Astrocyte (in vitro differentiated cells and primary cell): ENCODE measurements at places on chromosomes 7 and 10. TPM values are rescaled to one million over a fixed set of nuclear protein-coding genes. Genes with fewer than 3 reads are reported as not detected.
A peak's percentile ranks its signal among the peaks of the same experiment; 100 is the strongest.

DNA sequence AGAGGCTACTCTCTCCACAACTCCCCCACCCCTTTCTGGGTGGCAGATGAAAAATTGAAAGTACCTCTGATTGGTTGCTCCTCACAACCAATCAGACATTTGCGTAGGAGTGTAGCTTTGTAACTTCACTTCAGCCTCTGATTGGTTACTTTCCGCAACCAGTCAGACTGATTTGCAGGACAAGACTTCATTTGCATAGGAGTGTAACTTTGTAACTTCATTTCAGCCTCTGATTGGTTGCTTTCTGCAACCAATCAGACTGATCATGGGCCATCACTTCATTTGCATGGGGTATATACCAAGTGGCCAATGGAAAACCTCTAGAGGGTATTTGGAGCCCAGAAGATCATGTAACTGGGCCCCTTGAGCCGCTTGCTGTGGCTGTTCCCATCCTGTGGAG lies 25.6 kb downstream of the CDNF start:
- H3K4me1 ChIP-seq, result no peaks in the 10 kb centered on the region
- no peak for DNase-seq
- no peak overlapping the region for H3K4me3 ChIP-seq
- H3K27ac ChIP-seq, result no peak overlapping the region
- no peaks in the 10 kb centered on the region for H3K27me3 ChIP-seq

Gene SYCE1
- total RNA-seq, result 0.23 TPM in 1 of 2 replicates, not detected in the other

GRCh38 chr10:131570716-131571307 lies 259.3 kb upstream of the TCERG1L start:
- no peak overlapping the region for H3K27ac ChIP-seq
- H3K4me3 ChIP-seq, result no peak overlapping the region
- no peak for DNase-seq
- H3K4me1 ChIP-seq, result no peaks in the 10 kb centered on the region
- no peaks in the 10 kb centered on the region for H3K36me3 ChIP-seq

- no peak overlapping the region for H3K27ac ChIP-seq
- H3K4me1 ChIP-seq, result no peaks in the 10 kb centered on the region
- H3K36me3 ChIP-seq, result no peaks in the 10 kb centered on the region
- DNase-seq, result no peak
- H3K27me3 ChIP-seq, result peaks cover 11% of the 10 kb centered on the region
- no peak overlapping the region for H3K4me3 ChIP-seq
These were observed 106.7 kb downstream of the LHPP start for GRCh38 chr10:124568339-124568738.

Gene FXYD4
- total RNA-seq, result not detected in 2 replicates

- no peaks in the 10 kb centered on the region for H3K4me1 ChIP-seq
- H3K36me3 ChIP-seq, result peaks cover 13% of the 10 kb centered on the region
- H3K27ac ChIP-seq, result no peak overlapping the region
- no peak overlapping the region for H3K4me3 ChIP-seq
These were observed 29.3 kb downstream of the ZNF777 start for GRCh38 chr7:149431486-149432120.

Gene SORCS3
- 0.91 and 1.00 TPM in 2 replicates for total RNA-seq

Gene SEMA3E
- 3.7 and 4.6 TPM in 2 replicates for total RNA-seq

DNA sequence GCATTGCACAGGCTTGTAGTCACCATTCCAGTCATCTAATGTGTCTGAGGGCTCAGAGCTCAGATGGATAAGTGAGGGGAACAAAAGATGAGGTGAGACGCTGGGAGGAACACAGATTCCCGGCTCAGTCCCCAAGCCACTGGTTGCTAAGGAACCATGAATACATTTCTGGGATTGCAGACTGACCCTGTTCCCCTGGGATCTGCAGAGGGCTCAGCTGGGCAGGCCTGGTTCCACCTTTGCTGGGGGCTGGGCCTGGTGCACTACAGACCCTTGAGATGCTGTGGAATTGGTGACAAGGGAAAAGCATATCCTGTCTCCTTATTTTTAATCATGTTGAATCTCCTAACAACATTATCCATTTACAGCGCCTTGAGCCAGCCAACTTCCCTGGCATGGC lies 19.2 kb downstream of the ELFN1 start:
- H3K27me3 ChIP-seq, result no peaks in the 10 kb centered on the region
- H3K36me3 ChIP-seq, result no peaks in the 10 kb centered on the region
- no peak for DNase-seq
- no peak overlapping the region for H3K4me3 ChIP-seq
- H3K27ac ChIP-seq, result no peak overlapping the region
- H3K4me1 ChIP-seq, result peaks cover 10% of the 10 kb centered on the region

DNA sequence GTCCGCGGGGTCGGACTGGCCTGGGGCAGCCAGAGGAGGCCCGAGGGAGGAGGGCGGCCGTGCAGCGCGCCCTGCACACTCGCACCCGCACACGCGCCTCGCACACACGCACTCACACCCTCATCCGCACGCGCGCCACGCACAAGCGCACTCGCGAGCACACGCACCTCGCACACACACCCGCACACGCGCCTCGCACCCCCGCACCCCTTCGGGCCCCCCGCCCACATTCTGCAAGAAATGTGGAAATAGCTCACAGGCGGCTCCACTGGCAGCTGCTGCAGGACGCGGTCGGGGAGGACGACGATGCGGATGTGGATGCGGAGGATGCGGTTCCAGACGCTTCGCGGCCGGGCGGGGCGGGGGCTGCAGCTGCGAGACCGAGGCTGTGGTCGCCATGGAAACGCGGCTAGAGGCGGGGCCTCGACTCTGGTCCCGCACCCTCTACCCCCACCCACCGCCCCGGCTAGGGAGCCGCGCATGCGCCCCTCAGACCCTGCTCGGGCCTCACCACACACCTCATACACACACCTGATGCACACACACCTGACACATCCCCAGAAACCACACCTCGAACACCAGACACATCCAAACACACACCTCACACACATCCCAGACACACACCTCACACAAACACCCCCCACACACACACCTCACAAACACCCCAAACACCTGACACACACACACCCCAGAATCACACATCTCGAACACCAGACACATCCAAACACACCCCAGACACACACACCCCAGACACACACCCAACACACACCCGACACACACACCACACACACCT lies at the start of gene CALY:
Gene CALY (minus strand): TSS at position 320 of the 793 bp plus-strand sequence. CDS start 7,907 bp downstream, outside the sequence.
- H3K27me3 ChIP-seq, result peaks cover 29% of the 10 kb centered on the region
- H3K27ac ChIP-seq, result no peak within 1 kb of the TSS
- no peak within 1 kb of the TSS for H3K4me3 ChIP-seq

DNA sequence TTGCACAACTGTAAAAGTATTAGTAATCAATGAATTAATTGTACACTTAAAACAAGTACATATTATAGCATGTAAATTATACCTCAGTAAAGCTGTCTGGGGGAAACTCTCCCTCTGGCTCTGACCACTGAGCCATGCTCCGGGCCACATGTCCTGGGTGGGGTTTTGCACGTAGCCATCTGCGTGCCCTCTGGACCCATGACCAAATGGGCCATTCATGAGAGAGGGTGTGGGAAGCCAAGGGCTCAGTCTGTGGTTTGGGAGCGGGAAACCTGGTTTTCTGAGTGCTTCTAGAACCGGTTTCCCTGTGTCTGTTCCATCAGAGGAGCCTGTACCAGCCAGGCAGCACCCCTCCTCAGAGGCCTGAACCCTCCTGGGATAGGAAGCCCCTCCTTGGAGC lies 143.2 kb downstream of the SH3PXD2A start:
- H3K4me1 ChIP-seq, result peaks cover 25% of the 10 kb centered on the region
- no peaks in the 10 kb centered on the region for H3K27me3 ChIP-seq
- no peak overlapping the region for H3K4me3 ChIP-seq
- DNase-seq, result no peak

GRCh38 chr10:114336823-114337509 lies 67.3 kb downstream of the AFAP1L2 start:
- no peaks in the 10 kb centered on the region for H3K36me3 ChIP-seq
- H3K4me3 ChIP-seq, result no peak overlapping the region
- peaks cover 15% of the 10 kb centered on the region for H3K4me1 ChIP-seq
- no peak for DNase-seq
- H3K27me3 ChIP-seq, result peaks cover 12% of the 10 kb centered on the region

Gene OPN1SW
- total RNA-seq, result not detected in 2 replicates

GRCh38 chr10:93493162-93493561 lies 3.2 kb upstream of the CEP55 start:
- no peaks in the 10 kb centered on the region for H3K27me3 ChIP-seq
- DNase-seq, result no peak
- H3K27ac ChIP-seq, result no peak overlapping the region
- peaks cover 6% of the 10 kb centered on the region for H3K4me1 ChIP-seq
- H3K36me3 ChIP-seq, result no peaks in the 10 kb centered on the region
- H3K4me3 ChIP-seq, result no peak overlapping the region

DNA sequence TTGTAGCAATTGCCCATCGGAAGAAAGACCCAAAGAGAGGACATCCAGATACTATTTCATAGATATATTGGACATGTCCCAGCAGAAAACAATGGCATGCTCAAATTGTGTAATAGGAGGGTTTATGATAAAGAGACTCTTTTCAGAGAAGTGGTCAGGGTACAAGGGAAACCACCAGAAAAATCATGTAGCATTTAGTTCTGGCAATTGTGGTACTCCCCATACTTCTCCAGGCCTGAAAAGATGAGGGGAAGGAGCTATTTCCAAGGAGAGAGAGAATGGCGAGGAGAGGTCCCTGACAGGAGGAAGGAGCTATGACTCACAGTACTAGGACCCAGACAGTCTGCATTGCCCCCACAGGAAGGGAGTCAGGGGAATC lies 68.4 kb upstream of the ADO start:
- no peaks in the 10 kb centered on the region for H3K36me3 ChIP-seq
- H3K4me3 ChIP-seq, result no peak overlapping the region
- peak; percentile 12 for DNase-seq
- H3K27ac ChIP-seq, result no peak overlapping the region

Gene ZP3
- total RNA-seq, result 1.4 and 2.6 TPM in 2 replicates

Gene PNLIPRP3
- not detected in 2 replicates for total RNA-seq

DNA sequence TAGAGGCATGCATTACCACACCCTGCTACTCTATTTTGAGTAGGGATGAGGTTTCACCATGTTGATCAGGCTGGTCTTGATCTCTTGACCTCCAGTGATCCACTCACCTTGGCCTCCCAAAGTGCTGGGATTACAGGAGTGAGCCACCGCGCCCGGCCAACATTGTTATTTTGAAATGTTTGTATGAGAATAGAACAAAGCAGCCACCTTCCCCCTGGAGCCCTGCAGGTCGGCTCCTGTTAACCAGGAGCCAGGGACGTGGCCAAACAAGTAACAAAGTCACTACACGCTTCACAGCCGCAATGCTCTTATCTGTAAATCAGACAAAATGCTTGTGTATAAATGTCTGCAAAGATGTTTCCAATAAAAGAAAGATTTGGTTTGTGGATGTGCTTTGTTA lies 295.4 kb downstream of the CNTNAP2 start:
- no peak overlapping the region for H3K27ac ChIP-seq
- no peaks in the 10 kb centered on the region for H3K27me3 ChIP-seq
- DNase-seq, result no peak
- H3K36me3 ChIP-seq, result no peaks in the 10 kb centered on the region

GRCh38 chr10:16367621-16368292 lies 69.1 kb upstream of the PTER start:
- H3K36me3 ChIP-seq, result no peaks in the 10 kb centered on the region
- H3K27ac ChIP-seq, result no peak overlapping the region
- H3K4me1 ChIP-seq, result no peaks in the 10 kb centered on the region
- no peaks in the 10 kb centered on the region for H3K27me3 ChIP-seq
- no peak overlapping the region for H3K4me3 ChIP-seq

DNA sequence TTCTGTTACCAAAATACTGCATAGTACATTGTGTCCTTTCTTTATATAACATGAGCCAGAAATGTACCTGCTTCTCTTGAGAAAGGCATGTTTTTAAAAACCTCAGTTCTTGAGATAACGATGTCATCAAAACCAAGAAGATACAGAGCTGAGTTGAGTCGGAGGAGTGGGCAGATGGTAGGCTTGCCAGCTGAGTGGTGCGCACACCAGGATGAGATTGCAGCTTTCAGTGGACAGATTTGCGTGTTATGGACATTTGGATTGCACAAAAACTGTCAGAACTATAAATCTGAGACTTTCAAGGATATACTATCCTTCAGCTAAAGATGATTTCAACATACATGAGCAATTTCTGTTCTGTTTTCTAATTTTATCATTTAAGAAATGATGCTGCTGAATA lies 25.0 kb downstream of the PRKAR2B start:
- no peaks in the 10 kb centered on the region for H3K4me1 ChIP-seq

DNA sequence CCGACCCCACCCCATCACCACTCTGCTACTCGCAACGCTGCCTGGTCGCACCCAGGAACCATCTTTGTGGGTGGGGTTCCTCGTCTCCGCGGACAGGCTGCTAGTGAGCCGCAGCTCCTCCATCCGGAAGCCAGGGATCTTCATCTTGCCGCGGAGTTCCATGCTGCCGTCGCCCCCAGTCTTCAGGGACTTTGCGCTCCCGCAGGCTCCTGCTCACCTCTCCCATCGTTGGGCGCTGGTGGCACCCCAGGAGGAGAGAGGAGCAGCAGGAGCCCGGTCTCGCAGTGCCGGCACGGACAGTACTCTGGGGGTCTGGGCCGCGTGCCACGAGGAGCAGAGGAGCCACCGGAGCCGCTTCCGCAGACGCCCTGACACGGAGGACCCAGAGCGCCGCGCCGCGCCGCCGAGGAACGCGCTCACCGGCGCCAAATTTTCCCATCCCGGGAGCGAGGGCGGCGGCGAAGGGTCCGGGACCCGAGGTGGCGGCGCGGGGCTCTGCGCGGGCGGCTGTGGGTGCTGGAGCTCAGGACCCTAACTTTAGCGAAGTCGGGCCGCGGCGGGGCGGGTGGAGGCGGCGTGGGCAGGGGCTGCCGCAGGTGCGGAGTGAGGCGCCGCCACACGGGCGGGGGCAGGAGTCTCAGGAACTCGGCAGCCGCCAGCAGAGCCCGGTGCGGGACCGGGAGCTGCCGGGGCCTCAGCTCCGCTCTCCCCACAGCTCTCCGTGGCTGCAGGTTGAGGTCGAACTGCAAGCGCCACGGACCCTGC lies 750.1 kb upstream of the SORCS1 start:
- peak overlapping the region; percentile 51 for H3K4me3 ChIP-seq
- no peak for DNase-seq
- H3K4me1 ChIP-seq, result no peaks in the 10 kb centered on the region
- no peaks in the 10 kb centered on the region for H3K36me3 ChIP-seq
- H3K27me3 ChIP-seq, result peaks cover 5% of the 10 kb centered on the region
- H3K27ac ChIP-seq, result no peak overlapping the region

Gene LRIT1
- not detected in 2 replicates for total RNA-seq

- no peak overlapping the region for H3K4me3 ChIP-seq
- H3K4me1 ChIP-seq, result peaks cover 75% of the 10 kb centered on the region
- peak; percentile 82 for DNase-seq
These were observed 5.1 kb downstream of the TSPAN14 start for GRCh38 chr10:80459047-80459865.

- H3K27me3 ChIP-seq, result no peaks in the 10 kb centered on the region
- no peak for DNase-seq
- H3K4me3 ChIP-seq, result no peak overlapping the region
- no peak overlapping the region for H3K27ac ChIP-seq
- H3K4me1 ChIP-seq, result no peaks in the 10 kb centered on the region
- H3K36me3 ChIP-seq, result no peaks in the 10 kb centered on the region
These were observed 123.7 kb upstream of the FAM3C start for GRCh38 chr7:121519548-121520521.

GRCh38 chr7:7100432-7100849 lies 81.9 kb upstream of the C1GALT1 start:
- H3K27me3 ChIP-seq, result no peaks in the 10 kb centered on the region
- peaks cover 15% of the 10 kb centered on the region for H3K4me1 ChIP-seq
- DNase-seq, result no peak
- H3K4me3 ChIP-seq, result no peak overlapping the region
- H3K27ac ChIP-seq, result no peak overlapping the region
